Stimulated activated CD4-positive, alpha-beta T cell treated with anti-CD3 and anti-CD28 coated beads, TNF-alpha, amount 100 ng/mL, for 4 hours (primary cell): ENCODE measurements at places on chromosomes 2 and 18.

DNA sequence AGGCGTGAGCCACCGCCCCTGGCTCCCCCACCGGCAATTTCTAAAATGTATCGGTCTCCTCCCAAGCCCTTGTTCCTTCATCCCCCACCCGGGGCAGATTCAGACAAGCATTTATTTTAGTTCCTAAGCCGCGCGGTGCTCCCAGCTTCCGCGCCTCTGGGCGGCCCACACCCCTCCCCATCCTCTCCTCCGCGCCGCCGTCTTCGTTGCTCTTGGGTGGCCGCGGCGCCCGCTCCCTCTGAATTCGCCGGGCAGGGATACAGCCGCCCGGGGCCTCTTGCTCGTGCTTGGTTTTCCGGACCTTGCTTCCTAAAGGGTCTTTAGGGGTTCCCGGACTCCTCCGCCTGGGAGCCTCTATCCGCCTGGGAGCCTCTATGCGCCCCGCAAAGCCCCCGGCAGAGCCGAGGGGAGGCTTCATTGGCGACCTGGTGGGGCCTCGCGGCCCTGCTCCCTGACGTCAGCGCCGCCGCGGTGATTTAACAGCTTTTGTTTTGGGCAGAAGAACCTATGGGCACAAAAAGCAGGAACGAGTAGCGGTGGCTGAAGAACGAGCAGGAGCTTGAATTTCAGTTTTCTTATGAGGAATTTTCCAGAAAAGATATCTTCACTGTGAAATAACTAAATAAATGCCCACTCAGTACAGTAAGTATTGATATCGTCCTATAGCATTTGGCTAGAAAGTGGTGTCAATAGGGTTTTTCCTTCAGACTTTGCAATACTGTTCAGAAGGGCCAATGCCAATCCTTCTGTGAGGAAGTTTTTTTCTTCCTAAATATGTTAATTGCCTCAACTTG is 37.3 kb downstream of the PRKRA start:
- DNase-seq: peak; percentile 62

- DNase-seq: no peak
Observed at GRCh38 chr18:22485808-22486244, 68.1 kb upstream of the CTAGE1 start.

DNA sequence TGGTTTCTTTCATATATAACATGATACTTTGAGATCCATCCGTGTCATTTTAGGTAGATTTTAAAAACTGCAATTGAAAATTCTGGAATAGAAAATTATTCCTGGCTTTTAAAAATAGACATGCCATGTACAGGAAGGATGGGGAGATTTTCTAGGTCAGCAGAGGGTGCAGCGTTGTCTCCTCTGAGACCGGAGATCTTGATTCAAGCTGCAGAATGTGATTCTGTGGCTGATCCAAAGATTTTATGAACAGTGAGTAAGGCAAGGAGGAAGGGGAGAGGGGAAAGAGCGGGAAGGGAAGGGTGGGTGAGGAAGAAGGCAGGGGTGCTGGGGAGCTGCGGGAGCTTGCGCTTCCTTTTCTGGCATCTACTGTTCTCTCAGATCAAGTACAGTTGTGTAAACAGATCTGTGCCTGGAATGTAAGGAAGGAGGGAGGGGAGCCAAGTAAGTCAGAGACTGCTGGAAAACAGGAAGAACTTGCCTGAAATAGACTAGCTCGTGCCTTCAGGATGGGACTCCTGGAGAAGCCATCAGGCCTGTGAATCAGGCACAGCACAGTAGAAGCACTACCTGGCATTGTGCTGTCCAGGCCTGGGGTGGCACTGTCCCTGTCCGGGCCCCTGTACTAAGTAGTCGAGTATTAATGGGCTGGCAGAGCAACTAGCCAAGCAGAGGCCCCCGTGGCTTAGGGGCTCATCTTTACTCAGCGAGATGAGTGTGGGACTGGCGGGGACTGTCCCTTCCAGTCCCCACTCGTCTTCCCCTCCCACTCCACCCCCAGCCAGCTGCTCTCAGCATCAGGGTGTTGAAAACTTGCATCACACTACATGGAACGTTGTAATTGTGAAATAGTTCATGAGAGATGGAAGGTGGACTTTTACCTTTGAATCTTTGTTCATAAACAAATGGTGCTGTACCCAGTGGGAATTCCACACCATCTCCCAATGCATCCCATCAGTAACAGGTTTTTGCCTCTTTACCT is 163.5 kb downstream of the UXS1 start:
- peak; percentile 7 for DNase-seq

DNA sequence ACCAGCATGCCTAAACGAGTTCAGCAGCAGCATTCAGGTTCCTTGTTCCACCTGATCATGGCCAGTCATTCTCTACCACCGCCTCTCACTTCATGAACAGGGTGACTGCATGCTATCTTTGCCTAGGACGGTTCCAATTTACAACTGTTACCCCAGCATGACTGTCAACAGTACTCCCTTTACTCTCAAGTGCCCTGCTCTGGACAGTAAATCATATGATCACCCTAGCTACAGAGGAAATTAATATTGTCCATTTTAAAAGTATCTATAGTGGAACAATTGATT is 25.7 kb downstream of the MGAT4A start:
- DNase-seq: no peak

- no peak for DNase-seq
Observed at GRCh38 chr2:208984376-208985090, 439.3 kb upstream of the MAP2 start.

GRCh38 chr18:75752740-75753263 is 325.3 kb upstream of the SMIM21 start:
- DNase-seq: no peak

- DNase-seq: no peak
Observed at GRCh38 chr2:240712121-240712520, 20.5 kb downstream of the AQP12A start.

- no peak for DNase-seq
Observed at GRCh38 chr18:10386956-10387355, 67.5 kb upstream of the APCDD1 start.

GRCh38 chr2:202278036-202278760 is 12.6 kb downstream of the NOP58 start:
- DNase-seq: no peak

GRCh38 chr2:94997981-94998930 is 27.3 kb upstream of the MAL start:
- DNase-seq: no peak

- no peak for DNase-seq
Observed at GRCh38 chr2:235773188-235773928, 279.5 kb downstream of the AGAP1 start.

DNA sequence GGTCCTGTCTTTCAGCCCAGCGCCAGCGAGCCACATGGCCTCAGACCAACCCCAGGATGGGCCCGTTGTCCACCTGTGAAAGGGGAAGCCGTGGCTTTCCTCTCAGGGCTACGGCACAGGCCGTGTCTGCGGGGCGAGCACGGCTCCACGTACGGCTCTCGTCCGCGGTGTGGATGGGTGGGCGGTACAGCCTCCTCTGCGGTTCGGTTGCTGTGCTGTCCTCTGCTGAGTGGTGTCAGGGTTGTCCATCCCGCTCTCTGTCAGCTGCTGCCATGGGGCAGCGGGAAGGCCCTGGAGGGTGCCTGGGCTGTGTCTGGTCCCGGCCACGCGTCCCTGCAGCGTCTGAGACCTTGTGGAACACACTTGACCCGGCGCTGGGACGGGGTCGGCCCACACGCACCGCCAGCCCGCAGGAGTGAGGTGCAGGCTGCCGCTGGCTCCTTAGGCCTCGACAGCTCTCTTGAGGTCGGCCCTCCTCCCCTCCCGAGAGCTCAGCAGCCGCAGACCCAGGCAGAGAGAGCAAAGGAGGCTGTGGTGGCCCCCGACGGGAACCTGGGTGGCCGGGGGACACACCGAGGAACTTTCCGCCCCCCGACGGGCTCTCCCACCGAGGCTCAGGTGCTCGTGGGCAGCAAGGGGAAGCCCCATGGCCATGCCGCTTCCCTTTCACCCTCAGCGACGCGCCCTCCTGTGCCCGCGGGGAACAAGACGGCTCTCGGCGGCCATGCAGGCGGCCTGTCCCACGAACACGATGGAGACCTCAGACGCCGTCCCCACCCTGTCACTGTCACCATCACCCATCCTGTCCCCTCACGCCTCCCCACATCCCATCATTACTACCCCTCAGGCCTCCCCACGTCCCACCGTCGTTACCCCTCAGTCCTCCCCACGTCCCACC is 128.7 kb downstream of the NFATC1 start:
- DNase-seq: no peak

GRCh38 chr2:217430916-217431576 is 571.2 kb upstream of the TNP1 start:
- DNase-seq: no peak

GRCh38 chr2:5982193-5982902 is 290.2 kb downstream of the SOX11 start:
- no peak for DNase-seq

GRCh38 chr2:218028189-218028495 is 25.3 kb upstream of the TNS1 start:
- DNase-seq: no peak

DNA sequence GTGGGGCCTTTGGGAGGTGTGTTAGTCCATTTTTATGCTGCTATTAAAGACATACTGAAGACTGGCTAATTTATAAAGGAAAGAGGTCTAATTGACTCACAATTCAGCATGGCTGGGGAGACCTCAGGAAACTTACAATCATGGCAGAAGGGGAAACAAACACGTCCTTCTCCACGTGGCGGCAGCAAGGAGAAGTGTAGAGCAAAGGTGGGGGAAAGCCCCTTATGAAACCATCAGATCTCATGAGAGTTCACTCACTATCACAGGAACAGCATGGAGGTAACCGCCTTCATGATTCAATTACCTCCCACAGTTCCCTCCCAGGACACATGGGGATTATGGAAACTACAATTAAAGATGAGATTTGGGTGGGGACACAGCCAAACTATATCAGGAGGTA is 187.1 kb upstream of the OSR1 start:
- DNase-seq: no peak

GRCh38 chr2:148885988-148886387 is 11.0 kb downstream of the KIF5C start:
- DNase-seq: no peak

DNA sequence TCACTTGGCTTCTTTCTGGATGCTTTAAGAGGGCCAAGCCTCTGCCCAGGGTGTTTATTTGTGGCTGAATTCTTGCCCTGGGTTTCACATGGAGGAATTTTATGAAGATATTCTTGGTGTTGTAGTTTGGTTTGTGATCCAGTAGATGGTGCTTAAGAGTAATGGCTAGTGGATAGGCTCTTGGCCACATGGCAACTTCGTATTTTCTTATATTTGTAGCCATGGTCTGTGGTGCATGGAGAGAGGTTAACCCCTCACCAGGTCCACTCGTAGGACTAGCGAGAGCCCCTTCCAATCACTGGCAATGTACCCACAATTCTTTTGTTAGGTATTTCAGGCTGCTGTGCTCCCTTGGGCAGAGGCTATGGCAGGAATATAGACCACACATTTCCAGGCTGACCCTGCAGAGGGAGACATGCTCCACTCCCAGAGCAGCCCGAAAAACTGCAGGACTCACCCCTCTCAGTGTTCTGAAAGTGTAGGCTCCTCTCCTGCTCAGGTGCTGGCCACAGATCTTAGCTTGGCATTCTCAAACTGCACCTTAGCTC is 582.1 kb upstream of the SETBP1 start:
- no peak for DNase-seq

- DNase-seq: no peak
Observed at GRCh38 chr18:56873441-56874140, 222.4 kb downstream of the WDR7 start.

- DNase-seq: no peak
Observed at GRCh38 chr2:173079141-173079540, 3.5 kb downstream of the MAP3K20 start.

DNA sequence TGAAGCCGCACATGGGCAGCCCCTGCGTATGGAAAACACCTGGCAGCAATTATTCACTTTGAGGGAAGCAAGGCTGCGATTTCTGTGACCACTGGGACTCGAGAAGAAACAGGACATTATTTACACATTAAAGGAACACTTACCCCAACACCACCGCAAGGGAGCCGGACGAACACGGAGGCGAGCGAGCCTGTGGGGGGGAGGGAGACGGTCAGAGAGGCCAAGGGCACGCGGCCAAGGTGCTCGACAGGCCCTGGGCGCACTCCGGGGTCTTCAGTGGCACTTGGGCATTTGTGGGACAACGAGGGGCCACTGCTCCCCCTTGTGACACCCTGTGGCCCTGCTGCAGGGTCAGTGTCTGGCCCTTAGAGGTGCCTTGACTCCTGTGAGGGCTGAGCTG is 247.0 kb downstream of the TWIST2 start:
- DNase-seq: no peak

DNA sequence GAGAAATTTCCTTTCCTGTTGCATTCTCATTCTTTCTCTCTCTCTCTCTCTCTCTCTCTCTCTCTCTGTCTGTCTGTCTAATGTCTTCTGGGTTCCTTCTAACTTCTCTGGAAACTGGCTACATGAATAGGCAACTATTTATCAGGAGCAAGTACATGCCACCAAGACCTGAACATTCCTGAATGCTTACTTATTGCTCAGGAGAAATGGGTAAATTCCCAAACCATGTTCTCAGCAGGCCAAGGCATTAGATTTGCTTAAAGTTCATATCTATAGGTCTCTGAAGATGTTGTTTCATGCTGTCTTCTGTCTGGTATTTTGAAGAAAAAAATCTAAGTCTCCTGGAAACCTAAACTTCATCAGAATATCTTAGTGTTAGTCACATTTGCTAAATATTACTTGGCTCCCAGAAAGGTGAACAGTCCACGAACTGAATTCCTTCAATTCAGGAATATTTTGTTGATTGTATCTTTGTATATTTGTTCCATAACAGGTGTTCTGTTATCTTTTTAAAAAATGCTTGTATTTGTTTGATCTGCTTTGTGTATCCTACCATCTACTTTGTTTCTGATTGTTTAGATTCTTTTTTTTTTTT is 77.2 kb upstream of the FIGN start:
- no peak for DNase-seq

DNA sequence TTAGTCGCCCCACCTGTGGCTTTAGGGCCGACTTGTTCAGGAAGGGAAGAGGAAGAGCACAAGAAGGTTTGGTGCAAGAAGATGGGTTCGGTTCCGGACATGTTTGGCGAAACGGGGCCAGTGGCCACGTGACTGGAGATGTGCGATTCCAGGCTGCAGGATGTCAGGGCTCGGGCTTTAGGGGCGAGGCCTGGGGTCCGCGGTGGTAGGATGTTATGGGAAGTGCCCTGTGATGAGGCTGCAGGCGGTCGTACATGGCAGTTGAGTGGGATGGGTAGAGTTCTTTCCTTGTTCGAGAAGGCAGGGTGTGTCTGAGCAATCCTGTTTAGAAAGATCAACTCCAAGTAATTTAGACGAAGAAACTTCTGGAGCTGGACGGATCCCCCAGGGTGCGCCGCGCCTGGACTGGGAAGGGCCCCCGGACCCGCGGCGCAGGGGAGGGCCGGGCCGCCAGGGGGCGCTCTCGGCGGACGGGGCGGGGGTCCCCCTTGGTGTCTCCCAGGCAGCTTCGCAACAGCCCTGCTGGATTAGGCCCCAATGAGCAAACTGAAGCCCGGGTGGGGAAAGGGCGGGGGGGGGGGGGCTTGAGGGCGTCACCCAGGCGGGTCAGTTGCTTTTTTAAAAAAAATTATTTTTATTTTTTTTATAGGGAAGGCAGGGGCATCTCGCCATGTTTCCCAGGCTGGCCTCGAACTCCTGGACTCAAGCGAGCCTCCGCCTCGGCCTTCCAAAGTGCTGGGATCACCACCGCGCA is 17.2 kb upstream of the SDC1 start:
- DNase-seq: no peak
